Fibroblast of the aortic adventitia (primary cell): ENCODE measurements at places on chromosomes 6 and 20.

DNA sequence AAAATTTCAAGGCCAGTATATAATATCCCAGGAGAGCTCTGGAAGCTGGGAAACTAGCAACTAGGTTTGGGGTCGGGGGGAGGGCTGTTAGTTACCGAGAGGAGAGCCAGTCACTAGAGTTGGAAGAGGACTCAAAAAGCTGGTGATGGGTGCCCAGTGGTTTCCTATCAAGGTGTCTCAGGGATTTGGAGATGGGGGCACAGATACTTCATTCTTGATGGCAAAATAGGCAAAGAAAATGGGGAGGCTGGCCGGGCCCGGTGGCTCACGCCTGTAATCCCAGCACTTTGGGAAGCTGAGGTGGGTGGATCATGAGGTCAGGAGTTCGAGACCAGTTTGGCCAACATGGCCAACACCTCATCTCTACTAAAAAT lies 805 bp downstream of the PHF1 start:
- no peak for DNase-seq

DNA sequence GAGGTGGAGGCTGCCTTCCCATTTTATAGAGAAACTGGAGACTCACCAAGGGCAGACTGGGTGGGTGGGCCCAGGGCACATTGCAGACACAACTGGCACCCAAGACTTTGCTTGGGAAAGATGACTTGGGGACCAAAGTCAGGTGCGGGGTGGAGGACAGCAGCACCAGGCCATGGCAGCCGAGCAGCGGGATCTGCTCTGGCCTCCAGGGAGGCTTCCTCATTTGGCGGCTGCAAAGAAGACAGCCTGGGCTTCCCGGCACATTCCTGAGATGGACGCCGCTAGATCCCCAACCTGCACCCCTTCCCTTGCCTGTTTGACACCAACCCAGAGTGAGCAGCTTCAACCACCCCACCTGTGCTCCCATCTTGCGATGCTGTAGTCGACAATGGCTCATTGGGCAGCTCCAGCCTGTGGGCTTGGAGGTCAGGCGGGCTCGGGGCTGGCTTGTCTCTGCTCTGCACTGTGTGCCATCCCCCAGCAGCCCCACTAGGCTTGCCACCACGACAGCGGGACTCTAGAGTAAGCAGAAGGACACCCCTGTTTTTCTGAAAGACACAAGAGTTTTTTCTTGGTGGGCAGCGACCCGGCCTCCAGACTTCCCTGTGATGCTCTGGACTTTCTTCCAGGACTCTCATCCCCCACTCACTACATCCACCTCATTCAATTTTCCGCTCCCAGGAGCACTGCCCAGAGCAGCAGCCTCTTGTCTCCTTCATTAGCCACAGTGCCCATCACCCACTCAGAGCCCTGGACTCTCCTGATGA lies 184.9 kb upstream of the CST7 start:
- DNase-seq, result no peak

GRCh38 chr6:106046116-106046853 lies 39.9 kb upstream of the PRDM1 start:
- no peak for DNase-seq

- no peak for DNase-seq
These were observed 192.2 kb upstream of the MARCKS start for GRCh38 chr6:113664909-113665308.

- peak; percentile 8 for DNase-seq
These were observed at the start of gene DDX43 for GRCh38 chr6:73394577-73395354. Gene DDX43, plus strand, starts transcription at chr6:73394828. Its CDS starts 78 bp downstream, at chr6:73394906.

- no peak for DNase-seq
These were observed 5.2 kb downstream of the UNC5CL start for GRCh38 chr6:41033776-41034175.

DNA sequence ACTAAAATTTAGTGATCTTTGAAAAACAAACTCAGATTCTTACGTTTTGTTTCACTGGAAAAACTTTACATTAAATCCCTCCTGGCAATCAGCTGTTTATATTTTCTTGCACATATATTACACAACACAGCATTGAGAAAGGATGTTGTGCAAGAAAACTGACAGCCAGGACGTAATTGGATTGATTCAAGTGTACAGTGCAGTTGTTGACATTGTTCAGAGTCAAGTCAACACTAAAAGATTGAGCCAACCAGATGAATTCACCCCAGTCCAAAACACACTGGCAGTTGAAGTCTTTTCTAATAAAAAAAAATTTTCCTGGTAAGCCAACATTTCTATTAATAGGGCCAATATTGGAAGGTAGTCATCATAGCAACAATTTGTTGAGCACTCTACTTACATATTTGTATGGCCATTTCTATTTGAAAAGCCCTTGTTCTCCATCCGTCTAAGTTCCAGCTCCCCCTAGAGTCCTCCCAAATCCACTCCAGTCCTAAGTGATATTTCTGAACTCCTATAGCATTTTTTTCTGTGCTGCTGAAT lies 20.9 kb upstream of the VNN1 start:
- DNase-seq, result peak; percentile 25

DNA sequence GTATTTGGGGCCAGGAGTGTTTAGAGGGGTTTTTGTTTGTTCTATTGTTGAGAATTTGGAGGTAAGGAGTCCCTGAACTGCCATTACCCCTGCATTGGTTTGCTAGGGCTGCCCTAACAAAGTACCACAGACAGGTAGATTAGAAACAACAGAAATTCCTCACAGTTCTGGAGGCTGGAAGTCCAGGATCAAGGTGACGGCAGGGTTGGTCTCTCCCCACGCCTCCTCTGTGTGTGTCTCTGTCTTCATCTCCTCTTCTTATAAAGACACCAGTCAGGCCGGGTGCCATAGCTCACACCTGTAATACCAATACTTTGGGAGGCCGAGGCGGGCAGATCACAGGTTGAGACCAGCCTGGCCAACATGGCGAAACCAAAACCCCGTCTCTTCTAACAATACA lies 97.1 kb upstream of the FAM8A1 start:
- no peak for DNase-seq

DNA sequence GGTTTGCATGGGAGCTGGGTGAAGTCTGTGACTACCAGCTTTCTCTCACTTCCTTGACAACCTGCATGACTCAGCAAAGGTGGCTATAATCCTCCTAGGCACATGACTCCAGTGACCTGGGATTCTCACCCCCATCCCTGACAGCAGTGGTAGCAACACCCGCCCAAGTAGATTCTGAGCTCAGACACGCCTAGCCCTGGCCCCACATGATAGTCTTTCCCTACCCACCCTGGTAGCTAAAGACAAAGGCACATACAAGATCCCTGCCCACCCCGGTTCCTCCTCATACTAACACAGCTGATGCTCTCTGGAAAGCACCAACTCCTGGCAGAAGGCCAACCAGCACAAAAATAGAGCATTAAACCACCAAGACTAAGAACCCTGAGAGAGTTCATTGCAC lies 25.9 kb upstream of the CRISP1 start:
- DNase-seq, result no peak

- DNase-seq, result no peak
These were observed 56.4 kb upstream of the TNFAIP3 start for GRCh38 chr6:137810554-137811120.

DNA sequence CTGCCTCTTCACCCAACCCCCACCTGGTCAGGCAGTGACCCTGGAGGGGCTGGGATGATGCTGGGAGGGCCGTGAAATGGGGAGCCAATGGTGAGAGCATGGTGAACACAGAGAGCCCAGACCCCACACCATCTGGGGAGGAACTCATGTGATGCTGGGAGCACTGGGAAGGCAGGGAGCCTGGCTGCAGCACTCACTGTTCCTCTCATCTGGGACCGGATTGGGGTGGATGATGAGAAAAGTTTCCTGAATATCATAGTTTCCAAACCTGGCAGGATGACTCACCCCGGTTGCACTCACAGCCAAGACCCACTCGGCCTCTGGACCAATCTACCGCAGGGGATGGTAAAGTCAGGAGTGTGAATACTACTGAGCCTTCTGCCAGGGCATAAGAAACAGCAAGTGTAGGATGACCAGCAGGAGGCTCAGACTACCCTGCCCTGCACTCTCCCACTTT lies 21.8 kb downstream of the ULBP1 start:
- DNase-seq, result no peak

DNA sequence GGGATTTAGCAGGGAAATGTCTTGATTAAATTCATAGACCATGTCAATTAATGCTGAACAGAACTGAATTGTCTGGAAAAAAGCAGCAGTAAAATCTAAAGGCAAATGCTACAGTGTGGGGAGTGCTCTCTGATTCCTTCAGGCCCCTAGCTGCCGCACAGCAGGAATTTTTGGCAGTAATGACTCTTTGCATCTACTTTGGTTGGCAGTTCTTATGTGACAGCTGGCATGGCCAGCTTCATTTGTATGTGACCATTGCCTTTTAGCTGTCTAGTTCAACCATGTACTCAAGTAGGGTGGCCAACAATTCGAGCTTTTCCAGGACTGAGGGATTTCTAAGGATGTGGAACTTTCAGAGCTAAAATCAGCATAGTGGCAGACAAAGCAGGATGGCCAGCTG lies 499.1 kb upstream of the MAN1A1 start:
- DNase-seq, result no peak

DNA sequence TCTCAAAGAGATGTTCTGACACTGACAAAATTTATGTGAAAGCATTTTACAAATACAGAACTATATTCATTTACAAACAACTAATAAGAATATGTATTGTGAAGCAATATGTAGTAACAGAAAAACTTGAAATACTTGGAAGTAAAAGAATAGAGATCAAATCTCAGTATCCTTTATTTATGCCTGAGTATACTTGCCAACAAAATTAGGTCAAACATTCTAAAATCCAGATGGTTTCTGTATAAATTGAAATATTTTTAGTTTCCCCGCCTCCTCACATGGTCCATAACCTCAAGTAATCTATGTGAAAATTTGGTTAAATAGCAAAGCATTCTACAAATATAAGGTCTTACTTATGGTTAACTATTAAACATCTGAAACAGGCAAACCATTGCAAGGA lies 545.4 kb downstream of the EYS start:
- no peak for DNase-seq

DNA sequence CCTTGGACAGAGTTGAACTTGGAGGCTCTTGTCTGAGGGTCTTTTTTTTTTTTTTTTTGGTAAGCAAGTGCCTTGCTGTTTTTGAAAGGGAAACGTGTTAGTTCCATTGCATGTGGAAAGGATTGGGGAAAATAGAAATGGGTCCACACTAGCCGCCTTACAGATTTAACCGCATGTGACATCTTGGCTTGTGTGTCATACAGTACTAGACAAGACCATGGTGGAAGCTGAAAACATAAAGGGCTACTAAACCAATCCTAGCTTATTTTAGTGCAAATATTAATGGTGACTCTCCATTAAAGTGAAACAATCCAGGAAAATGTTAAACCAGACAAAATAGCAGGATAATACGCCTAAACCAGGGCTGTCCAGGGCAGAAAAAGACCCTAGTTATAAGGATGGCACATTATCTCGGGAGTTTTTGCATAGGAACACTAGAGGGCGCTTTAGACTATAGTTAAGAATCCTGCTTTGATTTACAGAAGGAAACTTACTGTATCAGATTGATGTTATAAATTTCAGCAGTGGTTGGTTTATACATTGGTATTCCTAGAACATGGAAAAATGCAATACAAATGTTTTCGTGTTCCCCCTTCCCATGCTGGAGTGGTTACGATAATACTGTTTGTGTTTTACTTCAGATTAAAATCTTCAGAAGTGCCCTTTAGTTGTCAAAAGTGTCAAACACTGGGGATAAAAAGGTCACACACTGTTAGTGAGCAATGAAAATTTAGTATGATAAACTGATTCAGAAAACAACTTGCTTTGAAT lies 59.8 kb upstream of the DEK start:
- peak; percentile 73 for DNase-seq

DNA sequence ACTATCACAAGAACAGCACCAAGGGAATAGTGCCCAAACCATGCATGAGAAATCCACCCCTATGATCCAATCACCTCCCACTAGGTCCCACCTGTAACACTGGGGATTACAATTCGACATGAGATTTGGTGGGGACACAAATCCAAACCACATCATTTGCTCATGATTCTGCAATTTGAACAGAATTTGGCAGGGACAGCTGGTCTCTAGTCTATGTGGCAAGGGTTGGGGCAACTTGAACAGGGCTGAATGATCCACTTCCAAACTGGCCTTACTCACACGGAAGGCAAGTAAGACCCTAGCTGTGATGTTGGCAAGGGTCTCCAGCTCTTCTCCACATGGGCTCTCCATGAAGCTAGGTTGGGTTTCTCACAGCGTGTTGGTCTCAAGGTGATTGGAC lies 10.1 kb upstream of the FKBP5 start:
- DNase-seq, result no peak

- peak; percentile 46 for DNase-seq
These were observed 8.6 kb downstream of the NKX2-2 start for GRCh38 chr20:21505161-21505809.

DNA sequence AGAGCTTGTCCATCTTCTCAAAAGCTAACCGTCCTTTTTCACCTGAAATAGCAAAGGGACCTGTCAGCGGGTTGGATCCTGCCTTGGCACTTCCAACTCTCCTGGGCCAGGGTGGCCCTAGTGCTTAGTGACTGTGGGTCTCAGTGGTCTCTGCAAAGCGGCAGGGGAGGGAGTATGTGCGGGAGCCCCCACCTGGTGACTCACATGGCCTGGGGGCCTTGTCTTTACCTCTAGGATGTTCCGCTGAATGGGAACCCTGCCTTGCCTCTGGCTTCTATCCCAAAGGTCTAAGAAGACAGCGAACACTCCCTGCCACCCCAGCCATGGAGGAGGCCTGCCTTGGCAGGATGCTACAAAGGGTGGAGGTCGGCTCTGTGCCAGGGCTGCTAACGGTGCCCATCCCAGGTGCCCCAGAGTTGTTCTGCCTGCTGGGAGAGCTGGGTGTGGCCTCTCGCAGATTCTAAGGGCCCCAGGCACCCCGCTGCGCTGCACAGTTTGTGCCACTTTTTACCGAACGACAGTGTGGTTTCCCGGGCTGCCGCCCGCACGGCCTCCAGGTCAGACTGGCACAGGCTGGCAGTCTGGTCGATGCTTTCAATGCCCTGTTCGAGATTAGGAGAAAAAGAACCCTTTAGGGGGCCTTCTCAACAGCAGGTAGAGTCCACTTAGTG lies 77.2 kb downstream of the PTPN1 start:
- DNase-seq, result no peak

GRCh38 chr20:48921883-48922820 lies 641 bp downstream of the ARFGEF2 start:
- DNase-seq, result no peak

DNA sequence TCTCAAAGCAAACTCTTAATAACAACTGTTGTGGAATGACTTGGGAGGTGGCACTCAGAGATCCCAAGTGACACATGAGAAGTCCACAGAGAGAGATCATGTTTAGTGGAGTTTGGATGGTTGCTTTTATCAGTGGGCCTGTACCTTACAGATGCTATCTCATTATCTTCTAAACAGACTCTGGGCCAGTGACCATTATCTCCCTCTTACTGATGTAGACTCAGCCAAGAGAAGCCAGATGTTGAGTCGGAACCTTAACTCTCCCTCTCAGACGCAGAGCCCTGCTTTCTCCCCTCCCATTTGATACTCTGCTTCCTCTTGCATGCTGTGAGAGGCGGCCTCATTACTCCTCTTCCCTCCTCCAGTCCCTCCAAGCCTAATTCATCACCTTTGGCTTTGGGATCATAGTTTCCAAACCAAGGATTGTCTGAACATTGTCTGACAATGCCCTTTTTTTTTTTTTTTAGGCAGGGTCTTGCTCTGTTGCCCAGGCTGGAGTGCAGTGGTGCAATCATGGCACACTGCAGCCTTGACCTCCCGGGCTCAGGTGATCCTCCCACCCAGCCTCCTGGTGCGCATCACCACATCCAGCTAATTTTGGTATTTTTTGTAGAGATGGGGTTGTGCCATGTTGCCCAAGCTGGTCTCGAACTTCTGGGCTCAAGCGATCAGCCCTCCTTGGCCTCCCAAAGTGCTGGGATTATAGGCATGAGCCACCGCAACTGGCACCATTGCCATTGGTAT lies 4.5 kb upstream of the DDR1 start:
- DNase-seq, result no peak
